ENCODE measurements at places on chromosomes 3 and 15.

DNA sequence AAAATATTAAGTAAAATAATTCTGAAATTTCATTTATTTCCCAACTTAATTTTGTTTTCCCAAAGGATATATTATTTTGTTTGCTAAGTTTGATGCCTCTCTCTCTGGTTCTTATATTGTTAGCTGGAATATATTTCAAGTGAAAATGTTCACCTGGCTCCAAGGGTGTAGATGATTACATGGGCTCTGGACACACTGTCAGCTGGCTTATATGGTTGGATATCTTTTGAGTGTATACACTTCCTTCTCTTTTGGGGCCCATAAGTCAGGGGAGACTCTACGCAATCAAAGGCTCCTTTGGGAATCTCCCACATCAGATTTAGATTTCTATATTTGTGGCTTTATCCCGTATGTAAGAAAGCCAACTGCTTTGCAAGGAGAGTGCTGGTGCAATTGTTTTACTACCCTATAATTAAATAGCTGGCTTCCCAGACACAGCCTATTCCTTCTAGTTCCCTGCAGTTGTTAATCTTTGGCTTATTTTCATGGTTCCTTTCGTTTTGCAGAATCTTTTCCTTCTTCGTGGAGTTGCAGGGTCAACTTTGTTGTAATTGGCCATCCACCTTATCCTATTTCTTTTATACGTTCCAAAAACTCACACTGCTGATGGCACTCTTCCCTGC is 225.7 kb downstream of the DPH6 start:
- no peak for DNase-seq

GRCh38 chr3:86744051-86744450 is 246.9 kb downstream of the VGLL3 start:
- DNase-seq, result no peak

DNA sequence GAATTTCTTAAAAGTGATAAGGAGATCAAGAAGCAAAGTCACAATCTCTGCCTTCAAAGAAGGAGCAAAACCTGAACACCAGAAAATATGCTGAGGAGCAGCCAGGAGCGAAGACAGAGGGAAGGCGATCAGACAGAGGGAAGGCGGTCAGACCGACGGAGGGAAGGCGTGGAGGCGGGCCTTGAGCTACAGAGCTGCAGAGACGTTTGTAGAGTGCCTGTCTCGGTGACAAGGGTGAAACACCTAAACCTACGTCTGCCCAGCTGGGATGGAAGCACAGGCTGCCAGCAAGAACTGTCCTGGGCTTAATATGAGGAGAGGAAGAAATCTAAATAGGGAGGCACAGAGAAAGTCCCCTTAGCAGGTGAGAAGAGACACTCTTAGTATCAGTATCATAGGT is 476.0 kb downstream of the OCA2 start:
- no peak for DNase-seq

- DNase-seq, result no peak
Observed at GRCh38 chr3:122421101-122421500, 5.2 kb upstream of the WDR5B start.

DNA sequence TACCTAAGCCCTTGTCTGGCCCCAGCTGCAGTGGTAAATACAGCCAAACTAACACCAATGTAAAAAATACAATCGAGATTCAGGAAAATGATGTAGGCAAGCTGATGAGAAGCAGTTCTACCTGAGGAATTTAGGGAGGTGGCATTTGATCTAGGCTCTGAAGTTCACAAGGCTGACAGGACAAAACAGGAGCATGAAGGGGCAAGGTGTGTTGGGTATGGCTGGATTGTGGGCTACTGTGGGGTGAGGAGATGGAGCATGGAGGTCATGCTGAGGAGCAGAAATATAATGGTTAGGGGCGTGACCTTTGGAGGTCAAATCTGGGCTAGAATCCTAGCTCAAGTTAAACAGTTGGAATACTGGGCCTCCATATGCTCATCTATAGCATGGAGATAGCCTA is 6.5 kb downstream of the NDUFB4 start:
- no peak for DNase-seq

DNA sequence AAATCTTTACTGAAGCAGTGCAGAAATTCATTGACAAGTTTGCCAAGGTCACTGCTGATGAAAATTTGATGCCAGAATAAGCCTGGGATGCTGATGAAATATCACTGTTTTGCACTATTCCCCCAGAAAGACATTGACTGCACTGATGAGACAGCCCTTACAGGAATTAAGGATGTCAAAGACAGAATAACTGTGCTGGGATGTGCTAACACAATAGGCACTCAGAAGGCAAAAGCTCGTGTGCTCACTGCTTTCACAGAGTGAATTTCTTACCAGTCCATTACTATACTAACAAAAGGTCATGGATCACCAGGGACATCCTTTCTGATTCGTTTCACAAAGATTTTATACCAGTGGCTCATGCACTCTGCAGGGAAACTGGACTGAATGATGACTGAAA is 69.4 kb downstream of the MCF2L2 start:
- no peak for DNase-seq

- no peak for DNase-seq
Observed at GRCh38 chr3:119346076-119346496, 51.9 kb downstream of the ARHGAP31 start.

DNA sequence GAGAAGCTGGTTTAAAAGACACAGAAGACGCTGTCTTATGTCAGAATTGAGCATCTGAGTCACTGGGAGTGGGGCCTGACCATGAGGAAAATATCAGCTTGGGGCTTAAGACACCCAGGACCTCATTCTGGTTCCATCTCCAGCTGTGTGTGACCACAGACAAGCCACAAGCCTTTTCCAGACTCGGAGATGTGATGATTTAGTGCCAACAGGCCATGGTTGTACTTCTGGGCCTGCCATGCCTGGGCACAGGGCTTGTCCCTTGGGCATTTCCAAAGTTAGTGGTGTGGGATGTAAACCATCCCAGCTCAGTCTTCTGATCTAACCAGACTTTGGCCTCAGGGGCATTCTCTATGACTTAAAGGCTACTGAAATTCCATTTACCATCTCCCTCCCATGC is 269.8 kb downstream of the RYR3 start:
- no peak for DNase-seq

DNA sequence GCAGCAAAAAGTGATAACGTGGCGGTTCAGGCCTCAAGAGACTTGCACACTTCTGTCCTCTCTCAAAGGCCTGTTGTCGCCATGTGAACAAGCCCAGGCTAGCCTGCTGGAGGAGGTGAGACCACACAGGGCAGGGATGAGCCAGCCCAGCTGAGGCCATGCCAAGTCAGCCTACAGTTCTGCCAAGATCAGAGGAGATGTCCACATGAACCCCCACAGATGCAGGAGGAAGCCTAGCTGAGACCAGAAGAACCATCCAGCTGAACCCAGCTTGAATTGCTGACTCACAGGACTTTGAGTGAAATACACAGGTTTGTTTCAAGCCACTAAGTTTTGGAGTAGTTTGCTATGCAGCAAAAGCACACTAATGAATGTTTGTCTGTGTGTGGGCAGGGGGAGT is 50.3 kb upstream of the SEC13 start:
- DNase-seq, result no peak

- no peak for DNase-seq
Observed at GRCh38 chr3:194570898-194571297, 62.3 kb downstream of the TMEM44 start.

- DNase-seq, result no peak
Observed at GRCh38 chr15:90101130-90101968, 919 bp downstream of the IDH2 start.

DNA sequence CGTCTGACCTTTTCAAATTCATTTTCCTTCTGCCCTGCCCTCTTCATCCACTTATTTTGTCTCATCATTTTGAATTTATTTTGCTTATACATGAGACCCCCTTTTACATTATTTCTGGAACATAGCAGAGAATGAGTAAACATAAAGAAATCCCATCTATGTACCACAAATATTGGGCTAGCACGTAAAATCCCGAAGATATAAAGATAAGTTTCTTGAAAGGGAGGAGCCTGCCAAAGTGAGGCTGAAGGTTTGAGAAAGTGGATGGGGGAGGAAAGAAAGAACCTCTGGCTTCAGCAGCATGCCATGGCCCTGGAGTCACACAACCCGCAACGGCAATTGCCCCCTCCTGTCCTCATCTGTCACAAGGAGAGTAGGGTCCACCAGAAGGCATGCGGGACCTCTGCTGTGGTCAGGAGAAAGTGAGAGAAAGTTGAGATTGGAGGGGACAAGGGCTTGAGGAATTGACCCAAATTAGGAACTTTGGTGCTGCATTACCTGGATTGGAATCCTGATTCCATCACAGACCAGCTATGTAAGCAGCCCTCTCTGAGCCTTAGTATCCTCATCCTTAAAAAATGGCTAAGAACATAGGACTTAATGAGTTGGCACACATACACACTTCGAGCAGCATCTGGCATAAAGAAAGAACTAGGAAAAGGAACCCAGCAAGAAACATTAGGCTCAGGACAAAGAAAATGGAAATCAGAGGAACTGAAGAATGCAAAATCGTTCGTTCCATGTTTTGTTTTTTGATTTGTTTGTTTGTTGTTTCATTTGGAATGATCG is 53.7 kb upstream of the GYG1 start:
- no peak for DNase-seq

DNA sequence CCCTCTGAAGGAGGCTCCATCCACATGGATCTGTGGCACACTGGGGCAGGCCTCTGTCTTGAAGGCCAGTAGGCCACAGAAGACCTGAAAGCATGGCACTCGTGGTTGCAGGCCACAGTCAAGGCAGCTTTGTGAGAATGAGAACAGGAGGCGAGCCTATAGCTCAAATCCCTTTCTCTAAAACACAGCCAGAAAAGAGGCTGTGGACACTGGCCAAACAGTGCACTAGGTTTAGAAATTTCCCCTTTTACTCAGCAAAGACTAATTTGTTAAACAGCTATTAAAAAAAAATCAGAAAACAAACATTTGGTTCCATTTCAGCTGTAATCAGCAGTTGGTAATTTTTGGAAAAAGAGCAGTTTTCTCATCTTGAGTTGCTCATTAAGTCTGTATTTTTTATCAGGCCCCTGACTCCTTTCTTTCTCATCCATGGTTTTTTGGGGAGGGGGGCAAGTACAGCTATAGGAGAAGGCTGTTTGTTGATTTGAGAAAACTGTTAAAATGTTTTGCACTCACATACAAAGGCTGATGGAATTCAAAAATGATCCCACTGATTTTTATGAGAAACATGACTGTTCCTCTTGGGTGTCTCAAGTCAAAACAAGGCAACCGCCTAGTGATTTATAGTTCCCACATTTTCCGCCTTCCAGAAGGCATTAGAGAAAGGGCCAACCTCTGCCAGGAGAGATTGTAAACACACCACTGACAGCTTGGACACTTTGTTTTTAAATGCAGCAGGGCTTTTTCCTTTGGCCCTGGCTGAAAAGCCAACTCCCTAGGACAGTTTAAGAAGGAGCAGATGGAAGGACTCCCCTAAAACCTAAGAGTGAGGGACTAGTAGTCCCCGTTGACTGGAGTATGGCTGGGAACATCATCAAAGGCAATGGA is 28.1 kb downstream of the PARP16 start:
- DNase-seq, result no peak

GRCh38 chr3:68808563-68808962 is 123.8 kb downstream of the TAFA4 start:
- no peak for DNase-seq

GRCh38 chr3:27861046-27862036 is 139.2 kb upstream of the EOMES start:
- no peak for DNase-seq

- DNase-seq, result no peak
Observed at GRCh38 chr3:12758025-12758781, 856 bp downstream of the TMEM40 start.

- DNase-seq, result no peak
Observed at GRCh38 chr15:39084674-39085530, 496.0 kb upstream of the THBS1 start.

GRCh38 chr3:138289701-138290100 is 40.0 kb downstream of the NME9 start:
- DNase-seq, result no peak

GRCh38 chr15:60184579-60184978 is 180.5 kb downstream of the FOXB1 start:
- no peak for DNase-seq

GRCh38 chr15:31305375-31305774 is 21.3 kb upstream of the KLF13 start:
- no peak for DNase-seq

GRCh38 chr3:65094723-65095122 is 406.9 kb upstream of the ADAMTS9 start:
- DNase-seq, result no peak

GRCh38 chr3:195467641-195468390 is 25.0 kb upstream of the ACAP2 start:
- DNase-seq, result no peak

- no peak for DNase-seq
Observed at GRCh38 chr15:26660241-26660640, 112.6 kb downstream of the GABRB3 start.

DNA sequence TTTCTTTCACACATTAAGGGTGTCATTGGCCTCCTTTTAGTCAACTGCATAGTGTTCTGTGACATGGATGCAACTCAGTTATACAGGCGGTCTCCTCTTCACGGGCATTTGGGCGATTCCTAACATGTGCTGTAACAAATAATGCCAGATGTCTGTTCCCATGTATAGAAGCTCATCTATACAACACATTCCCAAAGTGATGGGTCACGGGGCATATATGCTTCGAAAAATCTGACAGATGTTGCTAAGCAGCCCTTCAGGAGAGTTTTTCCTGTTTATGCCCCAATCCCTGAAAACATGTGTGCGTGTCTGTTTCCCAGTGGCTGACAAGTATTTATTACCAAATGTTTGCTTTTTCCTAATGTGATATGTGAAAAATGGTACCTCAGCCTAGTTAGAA is 25.8 kb downstream of the LRRK1 start:
- DNase-seq, result no peak

DNA sequence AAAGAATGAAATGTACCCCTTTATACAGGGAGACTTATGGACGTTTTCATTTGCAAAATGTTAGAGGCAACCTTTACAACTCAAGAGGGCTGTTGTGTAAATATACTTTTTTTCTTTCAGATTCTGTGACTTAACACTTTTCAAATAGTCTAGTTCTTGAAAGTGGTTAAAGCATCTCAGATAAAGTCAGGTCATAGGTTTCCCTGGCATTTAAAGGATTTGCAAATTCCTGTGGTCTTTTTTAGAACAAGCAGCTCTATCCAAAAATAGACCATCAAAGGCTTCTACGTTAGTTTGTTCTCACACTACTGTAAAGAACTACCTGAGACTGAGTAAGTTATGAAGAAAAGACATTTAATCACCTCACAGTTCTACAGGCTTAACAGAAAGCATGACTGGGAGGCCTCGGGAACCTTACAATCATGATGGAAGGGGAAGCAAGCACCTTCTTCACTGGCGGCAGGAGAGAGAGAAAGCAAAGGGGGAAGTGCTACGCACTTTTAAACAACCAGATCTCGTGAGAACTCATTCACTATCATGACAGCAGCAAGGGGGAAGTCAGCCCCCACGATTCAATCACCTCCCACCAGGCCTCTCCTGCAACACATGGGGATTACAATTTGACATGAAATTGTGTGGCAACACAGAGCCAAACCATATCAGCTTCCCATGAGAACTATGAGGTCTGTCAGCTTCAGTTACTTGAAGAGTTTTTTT is 23.3 kb upstream of the GABRR3 start:
- no peak for DNase-seq
